ENCODE measurements at places on chromosomes 3 and 15.

- DNase-seq, result no peak
Observed at GRCh38 chr3:175349168-175349567, 490.0 kb downstream of the NAALADL2 start.

GRCh38 chr15:57578288-57578900 lies 13.3 kb upstream of the MYZAP start:
- no peak for DNase-seq

DNA sequence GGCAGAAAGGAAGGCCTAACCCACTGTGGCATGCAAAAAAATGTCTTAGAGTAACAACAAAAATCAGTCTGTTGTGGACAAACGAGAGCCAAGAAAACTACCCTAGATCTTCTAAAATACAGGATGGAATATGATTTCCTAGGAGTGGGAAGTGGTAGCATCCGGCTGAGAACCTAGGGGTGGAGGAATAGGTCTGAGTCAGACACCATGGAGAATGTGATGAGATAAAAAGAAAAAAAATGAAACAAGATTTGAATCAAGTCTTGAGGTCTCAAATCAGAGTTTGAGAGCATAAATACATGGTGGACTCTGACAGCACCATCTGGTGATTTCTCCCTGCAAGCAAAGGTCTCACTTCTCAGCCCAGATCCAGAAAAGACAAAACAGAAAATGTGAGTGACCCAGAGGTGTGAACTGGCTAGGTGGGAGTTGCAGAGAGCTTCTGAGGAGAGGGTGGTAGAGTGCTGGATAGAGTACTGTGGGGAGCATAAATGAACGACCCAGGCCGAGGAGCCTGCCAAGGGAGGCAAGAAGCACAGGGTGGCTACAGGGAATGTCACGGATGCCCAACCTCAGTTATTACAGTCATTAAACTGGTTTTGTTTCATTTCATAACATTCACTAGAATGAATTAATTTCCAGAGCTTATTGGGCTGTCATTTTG lies 27.6 kb upstream of the VEPH1 start:
- no peak for DNase-seq

GRCh38 chr3:156160647-156161046 lies 40.3 kb downstream of the KCNAB1 start:
- no peak for DNase-seq

- DNase-seq, result no peak
Observed at GRCh38 chr3:43290956-43291355, 4.6 kb downstream of the SNRK start.

- no peak for DNase-seq
Observed at GRCh38 chr3:142105991-142106390, 43.4 kb downstream of the TFDP2 start.

GRCh38 chr3:17737591-17737990 lies 4.8 kb downstream of the TBC1D5 start:
- no peak for DNase-seq

DNA sequence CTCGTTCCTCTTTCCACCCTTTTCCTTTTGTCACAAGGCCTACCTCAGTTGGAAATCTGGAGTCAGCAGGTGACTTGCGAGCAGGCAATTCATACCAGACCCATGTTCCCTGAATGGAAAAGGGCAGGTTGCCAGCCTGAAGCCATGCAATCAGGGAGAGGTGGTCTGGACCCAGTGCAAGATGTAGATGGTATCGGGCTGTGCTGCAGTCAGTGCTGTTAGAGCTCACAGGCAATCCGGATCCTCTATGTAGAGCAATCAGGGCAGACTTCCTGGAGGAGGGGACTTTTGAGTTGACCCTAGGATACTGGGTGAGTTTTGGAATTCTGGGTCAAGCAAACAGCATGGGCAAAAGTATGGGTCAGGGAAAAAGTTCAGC lies 18.9 kb downstream of the LOXL1 start:
- DNase-seq, result no peak

GRCh38 chr3:112671930-112672715 lies 31.2 kb upstream of the CCDC80 start:
- no peak for DNase-seq

GRCh38 chr3:89252860-89253259 lies 145.4 kb downstream of the EPHA3 start:
- no peak for DNase-seq

DNA sequence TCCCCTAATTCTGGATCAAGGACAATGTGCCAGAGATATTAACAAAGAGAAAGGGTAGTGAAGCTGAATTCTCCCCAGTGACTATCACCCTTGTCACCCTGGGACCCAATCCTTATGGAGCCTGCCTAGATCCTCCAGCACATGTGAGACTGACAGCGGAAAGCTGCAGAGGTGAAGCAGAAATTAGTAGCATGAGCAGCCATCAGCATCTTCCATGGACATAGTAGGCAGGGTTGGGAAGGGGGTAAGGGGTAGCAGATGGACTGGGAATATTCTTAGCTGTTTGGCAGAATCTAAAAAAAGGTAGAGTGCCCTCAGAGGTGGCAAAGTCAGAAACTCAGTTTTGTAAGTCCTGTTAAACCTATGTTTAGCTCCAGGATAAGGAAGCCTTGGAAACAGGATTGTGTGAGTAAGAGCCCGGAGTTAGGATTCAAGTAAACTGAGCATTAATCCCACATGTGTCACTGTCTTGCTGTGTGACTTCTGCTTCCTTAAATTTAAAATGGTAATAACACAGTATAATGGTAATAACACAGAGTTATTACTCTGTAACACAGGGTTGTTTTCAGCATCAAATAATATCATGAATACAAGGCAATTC lies 14.5 kb downstream of the GOLIM4 start:
- no peak for DNase-seq

GRCh38 chr15:100383302-100384107 lies 41.7 kb upstream of the ADAMTS17 start:
- DNase-seq, result no peak

- DNase-seq, result no peak
Observed at GRCh38 chr3:183270344-183270743, 17.3 kb downstream of the B3GNT5 start.

DNA sequence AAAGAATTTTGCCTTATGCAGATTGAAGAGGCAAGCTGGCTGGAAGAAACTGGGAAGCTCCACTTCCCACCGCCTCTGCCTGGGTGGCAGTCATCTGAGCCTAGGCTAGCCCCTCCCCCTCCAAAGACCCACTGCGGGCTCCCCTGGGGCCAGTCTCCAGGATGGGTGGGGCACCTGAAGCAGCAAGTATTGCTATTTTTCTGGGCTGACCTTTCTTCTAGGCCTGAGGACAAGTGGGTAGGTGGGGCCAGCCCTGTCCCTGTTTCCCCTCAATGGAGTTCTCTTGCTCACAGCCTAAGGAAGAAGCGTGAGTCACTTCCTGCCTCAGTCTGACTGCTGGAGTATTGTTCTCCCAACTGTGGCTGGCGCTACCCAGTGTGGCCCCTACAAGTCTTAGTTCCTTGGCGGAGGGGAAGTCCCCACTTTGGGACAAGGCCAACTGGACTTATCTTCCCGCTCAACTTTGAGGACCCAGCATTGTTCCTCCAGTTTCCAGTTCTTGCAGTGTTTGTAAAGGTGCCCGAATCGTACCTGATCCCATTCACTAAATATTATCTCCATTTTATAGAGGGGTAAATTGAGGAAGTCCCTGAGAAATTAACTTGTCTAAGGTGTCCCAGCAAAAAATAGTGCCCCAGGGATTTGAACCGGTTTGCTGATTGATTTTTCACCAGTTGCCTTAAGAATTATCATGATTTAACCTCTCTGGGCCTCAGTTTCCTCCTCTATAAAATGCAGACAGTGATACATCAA lies 1.4 kb downstream of the FURIN start:
- DNase-seq, result no peak

- DNase-seq, result no peak
Observed at GRCh38 chr3:155423526-155424322, 130.2 kb upstream of the STRIT1 start.

GRCh38 chr15:31467361-31467760 lies 140.7 kb downstream of the KLF13 start:
- DNase-seq, result no peak

DNA sequence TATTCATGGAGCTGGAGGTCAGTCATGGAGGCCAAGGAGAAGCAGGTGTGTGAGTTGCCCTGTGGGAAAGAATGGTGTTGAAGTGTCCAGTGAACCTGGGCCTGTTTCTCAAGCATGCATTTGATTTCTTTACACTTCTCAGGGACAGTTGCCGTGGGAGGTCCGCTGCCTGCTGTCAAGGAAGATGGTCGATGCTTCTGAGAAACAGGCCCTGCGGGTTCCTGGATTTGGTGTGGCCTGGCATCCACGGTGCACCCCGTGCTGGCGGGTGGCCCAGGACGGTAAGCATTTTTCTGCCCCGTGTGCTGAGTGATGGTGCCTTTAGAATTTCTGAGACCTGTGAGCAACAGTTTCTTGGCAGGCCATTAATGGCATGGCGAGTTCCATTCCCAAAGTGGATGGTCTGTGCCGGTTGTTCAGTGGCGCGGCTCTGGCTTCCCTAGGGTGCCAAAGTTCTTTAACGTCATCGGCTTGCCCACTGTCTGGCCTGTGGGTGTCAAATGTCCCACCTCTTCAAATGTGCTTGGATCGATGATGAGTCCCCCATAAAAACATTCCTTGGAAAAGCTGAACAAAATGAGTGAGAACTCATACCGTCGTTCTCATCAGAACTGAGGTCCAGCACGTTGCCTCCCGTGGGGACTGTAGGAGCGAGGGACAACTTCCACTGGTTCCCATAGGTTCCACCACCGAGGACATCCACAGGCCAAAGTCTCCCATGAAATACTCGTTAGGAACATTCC lies 107.2 kb downstream of the SNRPN start:
- no peak for DNase-seq

- no peak for DNase-seq
Observed at GRCh38 chr15:41653760-41654159, 6.4 kb upstream of the MGA start.

- no peak for DNase-seq
Observed at GRCh38 chr15:70025413-70026296, 72.1 kb downstream of the TLE3 start.

- no peak for DNase-seq
Observed at GRCh38 chr3:147518465-147518864, 109.3 kb downstream of the ZIC1 start.

DNA sequence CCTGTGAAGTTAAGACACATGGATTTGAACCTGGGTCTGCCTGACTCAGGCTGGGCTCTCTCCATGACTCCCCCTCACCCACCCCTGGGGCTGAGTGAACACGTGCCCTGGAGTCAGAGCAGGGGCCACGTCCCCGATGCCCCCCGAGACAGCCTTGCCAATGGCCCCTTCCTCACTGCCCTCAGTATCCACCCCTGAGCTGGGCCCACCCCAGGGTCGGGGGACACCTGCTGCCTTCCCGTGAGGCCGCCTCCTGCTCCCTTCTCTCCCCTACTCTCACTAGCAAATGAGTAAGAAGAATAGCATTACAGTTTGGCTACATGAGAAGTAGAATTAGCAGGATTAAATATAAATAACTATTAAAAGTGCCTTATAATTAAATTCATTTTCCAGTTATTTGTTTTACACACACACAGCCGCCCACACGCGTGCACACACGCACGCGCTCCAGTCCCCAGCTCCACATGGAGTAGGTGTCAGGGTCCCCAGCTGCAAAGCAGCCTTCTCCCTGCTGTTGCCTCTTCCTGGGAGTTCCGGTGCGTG lies 117.4 kb upstream of the LINGO1 start:
- DNase-seq, result no peak

DNA sequence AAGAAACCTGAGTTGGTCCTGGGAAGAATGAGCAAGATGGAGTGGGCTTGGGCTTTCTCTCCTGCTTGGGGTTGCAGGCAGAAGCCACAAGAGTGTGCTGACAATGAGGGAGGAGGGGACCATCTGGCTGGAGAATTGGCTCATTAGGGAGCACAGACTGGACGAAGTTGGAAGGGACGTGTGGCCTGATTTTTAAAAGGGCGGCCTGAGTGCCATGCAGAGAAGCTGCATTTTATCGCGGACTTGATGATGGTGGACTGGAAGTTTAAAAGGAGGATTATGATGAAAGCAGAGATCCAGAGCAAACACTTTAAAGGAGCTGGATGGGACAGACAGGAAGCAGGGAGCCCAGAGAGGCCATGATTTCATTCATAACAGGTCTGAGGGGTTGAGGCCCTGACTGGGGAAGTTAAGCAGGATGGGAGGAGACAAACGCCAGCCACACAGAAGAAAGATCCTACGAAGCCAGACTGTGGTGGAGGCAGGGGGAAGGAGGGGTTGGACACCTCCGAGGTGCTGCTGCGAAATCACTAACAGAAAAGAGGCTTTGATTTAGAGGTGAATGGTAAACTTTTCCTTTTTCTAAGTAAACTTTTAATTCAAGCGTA lies 23.6 kb downstream of the TLNRD1 start:
- no peak for DNase-seq

GRCh38 chr3:9550999-9551398 lies 2.6 kb downstream of the LHFPL4 start:
- no peak for DNase-seq

- no peak for DNase-seq
Observed at GRCh38 chr3:123951522-123952447, 9.2 kb downstream of the CCDC14 start.

- no peak for DNase-seq
Observed at GRCh38 chr3:148723631-148724030, 25.9 kb downstream of the AGTR1 start.

GRCh38 chr3:64133272-64133671 lies 92.0 kb downstream of the PRICKLE2 start:
- no peak for DNase-seq

GRCh38 chr3:28326458-28326926 lies 22.0 kb upstream of the ZCWPW2 start:
- DNase-seq, result no peak

- DNase-seq, result no peak
Observed at GRCh38 chr3:148203297-148204010, 494.2 kb upstream of the AGTR1 start.

GRCh38 chr3:187746442-187747281 lies 1.4 kb upstream of the BCL6 start:
- DNase-seq, result no peak

DNA sequence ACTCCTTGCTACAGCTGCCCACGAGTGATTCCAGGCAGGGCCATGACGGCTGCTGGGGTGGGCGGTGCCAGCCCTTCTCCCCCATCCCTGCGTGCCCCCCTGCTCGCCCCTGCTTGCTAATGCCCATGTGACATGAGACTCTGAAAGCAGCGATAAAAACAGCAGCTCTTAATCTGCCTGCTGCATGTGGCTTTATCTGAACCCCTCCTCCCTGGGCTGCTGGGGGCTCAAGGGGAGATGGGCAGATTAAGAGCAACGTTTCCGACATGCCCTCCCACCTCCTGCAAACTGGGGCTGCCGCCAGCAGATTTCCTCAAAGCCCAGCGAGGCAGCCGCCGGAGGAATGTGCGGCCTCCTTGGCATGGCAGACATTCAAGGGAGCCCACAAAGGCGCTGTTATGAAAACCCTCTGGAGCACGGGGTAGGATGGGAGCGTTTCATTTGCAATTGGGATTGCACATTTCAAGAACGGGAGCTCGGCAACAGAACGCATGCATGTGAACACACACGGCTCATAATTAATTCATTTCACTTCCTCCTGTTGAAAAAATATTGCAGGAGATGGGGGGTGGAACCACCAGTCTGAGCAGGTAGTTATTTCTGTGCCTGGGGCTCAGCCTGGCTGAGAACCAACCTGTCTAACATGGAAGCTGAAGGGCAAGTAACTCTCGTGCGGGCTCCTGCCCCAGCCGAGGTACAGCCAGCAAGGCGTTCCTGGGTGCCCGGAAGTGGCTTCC lies 504.2 kb upstream of the PROK2 start:
- DNase-seq, result no peak

- no peak for DNase-seq
Observed at GRCh38 chr3:155462672-155463071, 169.2 kb upstream of the STRIT1 start.

GRCh38 chr15:91552555-91552954 lies 301.0 kb upstream of the SLCO3A1 start:
- DNase-seq, result no peak
